Caco-2 (cell line): ENCODE measurements at places on chromosomes 2 and 18.

DNA sequence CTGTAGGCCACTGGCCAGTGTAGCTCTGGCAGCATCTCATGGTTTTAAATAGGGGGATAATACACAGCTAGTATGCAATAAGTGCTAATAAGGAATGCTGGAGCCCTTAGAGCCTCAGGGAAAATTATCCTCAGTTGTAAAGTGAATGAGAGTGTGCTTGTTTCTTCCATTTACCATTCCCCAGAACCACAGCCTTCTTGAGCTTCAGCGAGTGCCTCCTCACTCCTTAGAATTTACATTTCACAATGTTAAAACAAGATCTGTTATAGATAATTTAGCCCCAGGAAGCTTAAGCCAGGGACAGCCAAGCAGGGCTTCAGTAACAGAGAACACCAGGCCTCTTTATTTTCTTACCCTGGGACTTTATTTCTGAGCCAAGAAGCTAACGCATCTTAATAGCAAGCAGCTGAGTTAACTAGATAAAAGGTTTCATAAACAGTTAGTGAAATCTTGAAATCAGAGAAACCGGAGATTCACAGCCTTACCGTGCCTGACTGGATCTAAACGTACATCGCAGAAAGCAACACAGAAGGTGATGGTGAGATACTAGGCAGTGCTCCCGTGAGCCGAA is 535.2 kb downstream of the TDRD15 start:
- DNase-seq: no peak

DNA sequence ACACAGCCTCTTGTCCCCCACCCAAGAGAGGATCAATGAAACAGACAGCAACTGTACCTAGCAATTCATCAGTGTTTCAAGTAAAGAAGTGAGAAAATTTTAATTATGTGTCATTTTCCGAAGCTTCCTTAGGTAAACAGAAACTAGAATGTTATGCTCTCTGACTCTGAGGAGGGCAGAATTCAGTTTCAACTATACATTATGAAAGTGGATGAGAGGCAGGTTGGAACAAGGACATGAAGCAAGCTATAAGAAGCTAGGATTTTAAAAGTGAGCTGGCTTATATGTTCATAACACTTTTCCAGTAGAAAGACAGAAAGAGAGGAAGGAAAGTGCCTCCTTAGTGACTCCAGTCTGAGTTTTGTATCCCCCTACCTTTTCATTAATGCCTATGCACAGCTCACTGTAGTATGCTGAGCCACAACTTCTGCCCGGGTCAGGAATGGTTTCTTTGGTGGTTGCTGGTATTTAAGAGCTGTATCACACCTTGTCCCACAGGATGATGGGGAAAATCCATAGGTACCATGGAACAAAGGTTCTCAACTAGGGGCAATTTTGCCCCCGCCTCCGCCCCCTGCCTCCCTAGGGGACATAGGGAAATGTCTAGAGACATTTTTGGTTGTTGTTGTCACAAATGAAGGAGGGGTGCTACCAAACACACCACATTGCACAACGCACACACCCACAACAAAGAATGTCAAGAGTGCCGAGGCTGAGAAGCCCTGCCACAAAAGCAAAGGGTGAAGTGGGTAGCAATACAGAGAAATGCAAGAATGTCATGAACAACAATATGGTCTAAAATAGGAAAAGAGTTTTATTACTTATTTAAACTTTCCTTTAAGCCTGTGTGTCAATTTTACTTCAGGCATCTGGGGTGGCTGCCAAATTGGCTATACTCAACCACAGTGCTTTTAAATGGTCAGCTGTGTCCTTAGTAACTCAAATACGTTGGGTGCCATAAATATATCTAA is 161.0 kb upstream of the ZFP36L2 start:
- DNase-seq: no peak

DNA sequence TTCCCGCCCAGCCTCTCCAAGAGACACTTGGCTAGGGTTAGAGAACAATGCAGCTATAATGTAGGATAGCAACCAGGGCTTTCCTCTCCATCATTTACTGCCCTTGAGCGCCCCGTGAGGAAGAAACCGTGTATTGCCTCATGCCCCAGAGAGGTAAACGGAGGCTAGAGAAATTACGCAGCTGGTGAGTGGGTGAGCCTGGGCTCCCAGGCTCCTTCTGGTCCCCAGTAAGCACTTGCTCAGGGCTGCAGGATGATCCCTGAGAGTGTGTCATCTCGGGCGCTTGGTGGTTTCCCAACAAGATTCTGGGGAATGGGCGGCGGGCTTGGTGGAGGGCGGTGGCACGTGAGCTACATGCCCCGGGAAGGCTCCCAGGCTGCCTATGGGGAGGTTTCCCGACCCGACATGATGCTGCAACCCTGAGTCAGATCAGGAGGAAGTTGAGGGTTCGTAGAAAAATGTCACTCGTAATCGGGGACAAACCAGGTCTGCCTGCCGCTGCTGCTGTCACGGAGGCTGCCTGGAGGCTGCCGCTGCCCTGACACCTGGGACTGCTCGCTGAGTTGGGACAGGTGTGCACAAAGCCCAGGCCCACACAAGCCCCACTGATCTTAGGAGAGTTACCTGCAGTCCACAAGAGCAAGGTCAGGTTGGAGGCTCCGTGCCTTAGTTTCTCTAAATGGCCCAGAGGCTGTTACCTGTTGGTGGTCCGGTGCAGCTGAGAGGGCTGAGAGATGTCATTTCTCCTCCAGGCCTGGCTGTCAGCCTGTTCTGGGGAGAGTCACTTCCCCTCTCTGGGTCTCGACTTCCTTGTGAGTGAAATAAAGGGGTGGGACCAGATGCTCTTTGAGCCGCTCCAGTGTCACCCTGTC is at the start of gene GPR55:
Gene GPR55, minus strand, starts transcription at position 773 of the 872 bp plus-strand sequence. CDS start 14,280 bp downstream, outside the sequence.
- no peak for DNase-seq

DNA sequence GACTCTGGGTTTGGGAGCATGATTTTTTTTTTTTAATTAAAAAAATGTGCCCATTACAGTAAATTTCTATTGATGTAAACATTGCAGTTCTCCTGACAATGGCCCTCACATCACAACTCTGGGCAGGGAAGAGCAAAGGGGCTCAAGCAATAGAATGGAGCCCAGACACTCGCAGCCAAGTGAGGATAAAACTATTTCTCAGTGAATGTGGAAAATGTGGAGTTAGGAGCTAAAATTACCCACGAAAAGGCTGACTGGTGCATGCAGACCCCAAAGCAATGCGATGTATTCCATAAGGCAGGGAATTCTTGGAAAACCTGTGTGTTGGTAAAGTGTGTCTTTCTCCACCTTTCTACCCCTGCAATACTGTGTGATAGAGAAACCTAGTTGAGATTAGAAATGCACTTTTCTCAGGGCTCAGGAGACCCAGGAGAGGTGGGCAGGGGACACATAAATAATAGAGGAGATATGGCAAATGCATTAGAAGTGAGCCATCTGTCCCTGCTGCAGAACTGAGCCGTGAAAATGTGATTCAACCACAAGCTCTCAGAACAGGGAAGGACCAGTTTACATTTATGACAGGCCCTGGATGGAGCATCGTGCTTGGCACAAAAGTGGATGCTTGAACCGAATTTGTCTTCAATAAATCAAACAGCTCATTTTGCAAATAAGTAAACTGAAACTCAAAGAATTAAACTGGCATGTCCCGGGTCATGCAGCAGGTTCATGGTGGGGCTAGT is 100.1 kb downstream of the MYCN start:
- DNase-seq: no peak

DNA sequence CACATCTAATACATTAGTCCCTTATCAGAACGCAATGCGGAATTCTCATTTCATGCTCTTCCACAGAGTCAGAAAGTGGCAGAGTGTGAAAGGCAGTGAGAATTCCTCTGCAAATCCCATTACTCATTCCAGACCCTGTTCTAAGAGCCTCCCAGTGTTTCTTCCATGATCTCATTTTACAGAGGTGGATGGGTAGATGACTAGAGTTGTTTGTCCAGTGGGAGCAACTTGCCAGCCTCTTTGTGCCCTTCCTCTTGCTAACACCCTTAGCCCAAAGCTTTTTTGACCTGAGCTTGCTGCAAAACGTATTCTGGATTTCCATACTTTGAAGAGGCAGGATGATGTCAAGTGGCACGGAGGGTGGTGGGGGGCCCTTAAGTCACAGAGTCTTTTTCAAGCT is 467.7 kb upstream of the RGPD4 start:
- no peak for DNase-seq

GRCh38 chr2:116513991-116514390 is 1300.5 kb upstream of the DDX18 start:
- no peak for DNase-seq

DNA sequence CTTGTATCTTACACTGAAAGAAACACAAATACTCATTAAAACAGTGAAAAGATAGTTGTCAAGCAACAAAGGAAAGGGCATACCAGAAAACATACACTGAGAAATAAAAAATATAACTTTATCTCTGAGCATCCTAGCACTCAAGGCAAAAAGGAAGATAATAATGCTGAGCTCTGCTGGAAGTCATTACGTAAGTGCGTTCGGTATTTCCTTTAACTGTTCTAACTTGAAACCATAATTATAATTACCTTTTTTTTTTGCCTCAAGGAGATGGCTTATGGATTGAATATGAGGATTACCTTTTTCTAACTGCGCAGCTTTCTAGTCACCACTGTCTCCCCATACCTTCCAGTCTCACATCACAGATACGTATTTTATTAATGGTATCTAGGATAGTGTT is 308.1 kb downstream of the GBX2 start:
- DNase-seq: no peak

- no peak for DNase-seq
Observed at GRCh38 chr2:188620916-188621315, 329.2 kb downstream of the GULP1 start.

DNA sequence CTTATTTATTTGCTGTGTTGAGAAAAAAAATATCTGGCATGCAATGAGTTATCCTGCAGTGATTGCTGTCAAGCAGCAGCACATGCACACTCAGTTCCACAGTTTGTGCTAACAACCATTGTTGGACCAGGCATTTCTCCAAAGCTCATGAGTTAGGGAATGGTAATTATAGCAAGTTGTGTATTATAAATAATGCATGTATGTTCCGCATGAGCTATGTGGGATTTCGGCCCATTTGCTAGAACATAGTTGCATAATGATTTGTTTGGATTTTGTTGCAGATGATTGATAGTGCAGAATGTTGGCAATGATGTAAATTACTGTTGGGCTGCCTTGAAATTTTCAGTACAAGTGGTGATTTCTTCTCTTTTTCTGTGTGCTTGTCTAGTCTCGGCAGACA is 10.7 kb downstream of the KCNJ3 start:
- no peak for DNase-seq

DNA sequence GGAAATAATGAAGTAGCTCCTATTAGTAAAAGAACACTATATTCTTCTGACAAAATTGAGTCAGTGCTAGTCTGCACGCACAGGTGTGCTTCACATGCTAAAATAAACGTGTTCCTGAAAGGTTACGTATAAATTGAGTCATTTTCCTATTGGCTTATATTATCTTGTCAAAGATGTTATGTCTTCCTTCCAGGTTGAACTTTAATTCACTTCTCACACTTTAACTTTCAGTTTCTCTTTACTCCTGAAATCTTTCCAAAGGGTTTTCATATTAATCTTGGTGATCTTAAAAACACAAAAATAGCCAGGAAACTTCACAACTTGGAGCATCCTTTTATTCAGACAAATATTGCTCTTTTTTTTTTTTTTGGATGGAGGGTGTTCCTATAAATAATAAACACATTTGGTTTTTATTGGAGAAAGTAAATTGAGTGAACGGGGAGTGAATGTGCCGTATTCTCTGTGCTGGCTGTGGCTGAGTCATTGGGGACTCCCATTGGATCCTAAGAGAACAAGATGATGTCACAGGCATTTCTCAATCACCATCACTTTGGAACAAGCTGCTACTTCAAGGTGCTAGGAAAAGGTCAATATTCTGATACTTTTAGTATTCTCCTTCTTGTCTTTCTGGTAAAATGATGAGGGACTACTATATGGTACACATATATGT is 150.2 kb upstream of the SPATS2L start:
- no peak for DNase-seq

DNA sequence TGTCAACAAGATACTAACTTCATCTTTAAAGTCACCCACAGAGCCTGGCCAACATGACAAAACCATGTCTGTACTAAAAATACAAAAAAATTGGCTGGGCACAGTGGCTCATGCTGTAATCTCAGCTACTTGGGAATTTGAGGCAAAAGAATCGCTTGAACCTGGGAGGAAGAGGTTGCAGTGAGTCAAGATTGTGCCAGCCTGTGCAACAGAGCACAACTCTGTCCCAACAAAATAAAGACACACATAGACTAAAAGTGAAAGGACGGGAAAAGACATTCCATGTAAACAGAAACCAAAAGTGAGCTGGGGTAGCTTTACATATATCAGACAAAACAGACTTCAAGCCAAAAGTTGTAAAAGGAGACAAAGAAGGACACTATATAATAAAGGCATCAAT is 34.8 kb downstream of the USP34 start:
- DNase-seq: no peak

DNA sequence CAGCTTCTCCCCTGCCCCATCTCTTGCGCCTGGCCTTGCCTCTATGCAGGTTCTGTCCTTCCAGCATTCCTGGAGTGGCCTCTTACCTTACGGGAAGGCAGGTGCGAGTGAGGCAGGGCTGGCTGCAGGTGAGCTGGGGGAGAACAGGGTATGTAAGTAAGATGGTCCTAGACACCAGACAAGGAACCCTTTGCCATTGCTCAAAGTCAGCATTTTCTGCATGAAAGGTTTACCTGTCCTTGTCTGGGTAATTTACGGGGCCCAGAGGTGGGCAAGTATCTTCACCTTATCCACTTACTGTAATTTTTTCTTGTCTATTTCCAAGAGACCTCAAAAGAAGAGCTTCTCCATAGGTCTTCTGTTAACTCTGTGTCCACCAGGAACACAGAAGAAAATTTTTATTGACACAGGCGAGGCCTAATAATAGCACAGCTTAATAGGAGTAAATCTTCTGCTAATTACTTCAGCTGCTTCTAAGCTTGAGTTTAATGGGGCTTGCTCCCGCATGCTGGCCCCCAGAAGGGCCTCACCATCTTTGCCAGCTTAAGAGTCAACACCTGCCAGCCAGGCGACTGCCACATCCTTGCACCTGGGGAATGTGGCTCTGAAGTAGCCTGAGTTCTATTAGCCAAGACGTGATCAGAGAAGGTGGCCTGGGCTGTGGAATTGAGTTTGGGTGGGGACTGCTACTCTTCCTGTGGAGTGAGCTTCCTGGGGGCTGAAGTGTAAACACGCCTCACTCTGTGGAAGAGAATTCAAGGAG is 27.1 kb downstream of the PCARE start:
- DNase-seq: no peak

DNA sequence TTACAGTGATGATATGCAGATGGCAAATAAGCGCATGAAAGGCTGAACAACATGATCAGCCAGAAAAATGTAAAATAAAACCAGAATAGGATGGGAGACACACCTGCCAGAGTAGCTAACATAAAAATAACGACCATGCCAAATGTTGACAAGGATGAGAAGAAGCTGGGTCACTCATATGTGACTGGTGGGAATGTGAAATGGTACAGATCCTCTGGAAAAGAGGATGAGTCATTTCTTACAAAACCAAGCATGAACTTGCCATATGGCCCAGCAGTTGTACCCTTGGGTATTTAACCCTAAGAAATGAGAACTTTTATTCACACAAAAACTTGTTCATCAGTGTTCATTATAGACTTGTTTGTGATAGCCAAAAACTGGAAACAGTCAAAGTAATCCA is 143.8 kb downstream of the SH3BP4 start:
- DNase-seq: no peak
